ENCODE measurements at places on chromosomes 1 and 21.

DNA sequence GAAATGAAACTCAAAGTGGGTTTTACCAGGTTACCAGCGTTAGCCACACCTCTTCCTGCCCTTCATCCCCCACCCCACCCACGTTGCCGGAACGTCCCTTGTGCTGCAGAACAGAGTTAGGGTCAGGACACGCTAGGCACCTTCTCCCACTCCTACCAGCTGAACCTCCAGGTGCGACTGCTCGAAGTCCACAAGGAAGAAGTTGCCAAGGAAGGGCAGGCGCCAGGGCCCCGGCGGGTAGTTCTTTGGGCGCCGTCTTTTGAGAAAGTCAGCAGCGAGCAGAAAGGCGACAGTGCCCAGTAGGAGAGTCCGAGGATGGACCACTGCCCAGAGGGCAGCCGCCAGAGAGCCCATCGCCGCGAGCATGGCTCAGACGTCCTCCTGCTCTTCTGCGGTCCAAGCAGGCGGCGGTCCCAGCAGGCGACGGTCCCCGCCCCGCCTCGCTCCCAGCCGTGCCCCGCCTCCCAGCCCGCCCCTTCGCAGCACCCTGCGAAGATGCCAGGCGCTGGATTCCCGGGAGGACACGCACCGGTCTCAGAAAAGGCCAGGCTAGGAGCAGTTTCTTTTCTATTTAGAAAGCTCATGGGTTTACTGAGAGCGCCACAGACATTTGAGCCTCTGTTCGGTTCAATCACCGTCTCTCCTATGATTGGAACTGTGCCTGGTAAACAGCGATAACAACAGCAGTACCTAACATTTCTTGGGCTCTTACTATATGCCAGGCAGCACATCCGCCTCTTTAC is at the start of gene CYP2J2:
Gene CYP2J2, minus strand, starts transcription at position 393 of the 743 bp plus-strand sequence. Its CDS starts 27 bp downstream, at position 366.
- DNase-seq = no peak

GRCh38 chr1:9251501-9251900 is 16.9 kb downstream of the H6PD start:
- no peak for DNase-seq

DNA sequence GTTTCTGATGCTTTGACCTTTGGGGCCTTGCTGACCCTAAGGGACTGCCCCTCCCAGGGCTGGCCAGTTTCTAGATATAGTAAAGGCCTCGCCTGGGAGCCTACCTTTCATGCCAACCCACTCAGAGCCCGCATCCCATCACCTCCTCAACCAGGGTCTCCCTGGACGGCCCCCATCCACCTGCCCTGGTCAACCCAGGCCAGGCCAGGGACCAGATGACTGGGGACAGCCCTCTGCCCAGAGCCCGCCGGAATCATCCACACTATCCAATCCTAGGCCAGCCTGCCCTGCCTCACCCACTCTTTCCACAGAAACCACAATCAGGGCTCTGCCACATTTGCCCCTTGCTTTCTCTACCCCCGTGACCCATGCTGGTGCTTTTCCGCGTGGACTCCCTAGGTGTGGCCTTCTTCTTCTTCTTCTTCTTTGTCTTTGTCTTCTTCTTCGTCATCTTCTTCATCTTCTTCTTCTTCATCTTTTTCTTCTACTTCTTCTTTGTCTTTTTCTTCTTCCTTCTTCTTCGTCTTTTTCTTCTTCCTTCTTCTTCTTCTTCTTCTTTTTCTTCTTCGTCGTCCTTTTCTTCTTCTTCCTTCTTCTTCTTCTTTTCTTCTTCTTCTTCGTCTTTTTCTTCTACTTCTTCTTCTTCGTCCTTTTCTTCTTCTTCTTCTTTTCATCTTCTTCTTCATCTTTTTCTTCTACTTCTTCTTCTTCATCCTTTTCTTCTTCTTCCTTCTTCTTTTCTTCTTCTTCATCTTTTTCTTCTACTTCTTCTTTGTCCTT is 11.5 kb upstream of the H6PD start:
- no peak for DNase-seq

- no peak for DNase-seq
Observed at GRCh38 chr21:32348604-32349332, 44.0 kb downstream of the URB1 start.

DNA sequence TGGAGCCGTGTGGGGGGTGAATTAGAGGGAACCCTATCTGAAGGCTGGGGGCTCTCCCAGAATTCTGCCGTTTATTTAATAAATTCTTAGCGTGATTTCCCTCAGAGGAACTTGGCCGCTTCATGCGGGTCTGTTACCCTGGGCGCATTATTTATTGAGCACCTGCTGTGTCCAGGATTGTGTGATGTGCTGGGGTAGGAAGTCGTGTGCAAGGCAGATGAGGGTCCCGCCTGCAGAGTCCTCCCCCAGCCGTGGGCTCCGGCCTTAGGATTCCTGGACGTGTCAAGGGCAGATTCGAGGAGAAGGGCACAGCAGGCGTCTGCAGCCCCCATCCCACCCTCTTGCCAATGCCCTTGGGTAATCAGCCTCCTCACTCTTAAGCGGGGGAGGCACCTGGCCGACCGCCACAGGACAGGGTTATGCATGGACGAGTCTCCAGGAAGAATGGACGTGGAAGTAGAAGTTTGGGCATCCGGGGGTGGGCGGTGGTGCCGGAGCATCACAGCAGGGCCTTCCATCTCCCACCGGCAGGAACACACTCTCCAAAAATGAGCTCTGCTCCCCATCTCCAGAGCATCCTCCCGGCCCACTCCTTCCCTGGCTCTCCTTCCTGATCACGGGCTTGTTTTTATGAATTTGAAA is 233.3 kb upstream of the C1orf174 start:
- DNase-seq = no peak

DNA sequence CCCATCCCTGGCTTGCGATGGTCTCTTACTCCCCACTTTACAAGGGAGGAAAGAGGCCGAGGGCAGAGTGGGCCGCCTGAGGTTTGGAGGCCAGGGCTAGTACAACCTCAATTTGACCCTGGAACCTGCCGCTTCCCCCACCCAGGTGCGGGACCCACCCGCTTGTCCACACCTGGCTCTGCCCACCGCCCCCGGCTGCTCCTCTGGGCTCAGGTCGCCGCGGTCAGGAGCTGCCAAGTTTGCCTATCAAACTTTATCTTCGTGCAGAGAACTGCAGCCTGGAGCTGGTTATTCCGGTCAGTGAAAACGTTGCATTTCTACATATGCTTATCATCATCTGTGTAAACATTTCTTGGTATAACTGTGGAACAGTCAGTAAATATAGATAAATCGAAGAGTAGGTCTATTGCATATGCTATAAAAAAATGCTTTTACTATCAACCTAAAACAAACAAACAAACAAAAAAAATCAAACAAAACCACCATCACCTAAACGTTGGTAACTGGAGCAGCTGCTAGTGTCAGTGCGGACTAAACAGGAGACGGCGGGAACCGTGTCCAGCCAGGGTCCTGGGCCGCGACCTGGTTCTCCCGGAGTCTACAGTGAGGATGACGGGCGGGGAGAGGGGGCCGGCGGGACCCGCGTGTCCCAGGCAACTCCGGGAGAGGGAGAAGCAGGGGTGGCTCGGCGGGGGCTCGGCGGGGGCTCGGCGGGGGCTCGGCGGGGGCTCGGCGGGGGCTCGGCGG is 906 bp upstream of the ADARB1 start:
- DNase-seq = no peak

DNA sequence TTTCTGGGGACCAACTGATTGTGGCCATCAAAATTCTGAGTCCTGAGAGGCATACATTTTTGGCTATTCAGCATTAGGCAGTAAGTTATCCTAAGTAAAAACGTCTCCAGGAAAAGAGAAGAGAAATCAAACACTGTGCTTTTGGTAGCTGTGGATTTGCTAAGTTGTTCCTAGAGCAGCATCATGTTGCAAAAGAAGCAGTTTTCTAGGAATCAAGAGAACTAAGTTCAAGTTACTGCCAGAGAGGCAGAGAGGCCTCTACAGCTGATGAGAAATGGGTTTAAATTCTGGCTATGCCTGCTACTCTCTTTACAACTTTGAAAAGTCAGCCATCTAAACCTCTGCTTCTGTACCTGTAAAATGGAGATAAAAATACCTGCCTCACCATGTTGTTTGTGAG is 22.8 kb downstream of the RD3 start:
- no peak for DNase-seq

- DNase-seq = no peak
Observed at GRCh38 chr1:17538010-17538409, 1.5 kb upstream of the ARHGEF10L start.

All from fibroblast of skin of left biceps (primary cell).